ENCODE measurements at places on chromosomes 6 and 20.

DNA sequence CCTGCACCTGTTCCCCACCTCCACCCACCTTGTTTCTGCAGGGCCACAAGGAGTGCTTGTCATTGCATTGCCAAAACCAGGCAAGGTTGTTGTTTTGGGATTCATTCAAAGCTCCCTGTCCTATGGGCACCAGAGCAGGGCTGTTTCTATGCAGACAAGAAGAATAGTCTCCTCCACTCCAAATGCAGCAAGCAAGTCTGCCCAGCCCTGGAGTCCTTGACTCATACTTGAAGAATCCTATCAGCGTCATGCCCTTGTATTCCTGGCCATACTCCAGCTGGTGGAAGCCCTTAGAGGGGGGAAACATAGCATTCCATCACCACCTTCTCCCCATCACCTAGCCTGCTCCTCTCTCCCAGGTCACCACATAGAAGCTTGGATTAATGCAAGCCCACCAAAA, 145.3 kb upstream of the ECI2 start:
- DNase-seq = no peak

DNA sequence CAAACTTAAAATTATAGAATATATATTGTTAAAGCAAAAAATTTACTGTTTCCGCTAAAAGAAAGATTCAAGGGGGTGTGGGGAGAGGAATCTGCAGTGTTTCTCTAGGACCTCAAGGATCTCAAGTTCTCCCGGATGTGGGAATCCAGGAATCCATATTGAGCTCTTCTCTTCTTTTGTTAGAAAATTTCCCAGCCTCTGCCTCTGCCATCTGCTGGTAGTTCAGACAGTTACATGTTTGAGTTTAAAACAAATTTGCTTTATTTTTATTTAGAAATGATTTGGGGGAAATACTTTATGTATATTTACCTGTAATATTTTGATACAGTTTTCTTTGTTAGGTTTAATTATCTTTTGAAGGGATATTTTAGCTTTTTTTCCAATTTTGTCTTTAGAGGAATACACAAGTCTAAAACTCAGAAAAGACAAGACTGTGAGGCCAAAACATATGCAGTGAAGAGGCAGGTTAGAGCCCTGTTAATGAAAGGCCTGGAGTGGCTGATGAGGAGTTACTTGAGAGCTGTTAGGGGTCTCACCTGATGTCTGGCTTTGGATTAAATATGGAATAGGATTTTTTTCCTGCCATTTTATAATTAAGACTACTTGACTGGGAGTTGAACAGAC, 268.8 kb downstream of the ARID1B start:
- DNase-seq = no peak

DNA sequence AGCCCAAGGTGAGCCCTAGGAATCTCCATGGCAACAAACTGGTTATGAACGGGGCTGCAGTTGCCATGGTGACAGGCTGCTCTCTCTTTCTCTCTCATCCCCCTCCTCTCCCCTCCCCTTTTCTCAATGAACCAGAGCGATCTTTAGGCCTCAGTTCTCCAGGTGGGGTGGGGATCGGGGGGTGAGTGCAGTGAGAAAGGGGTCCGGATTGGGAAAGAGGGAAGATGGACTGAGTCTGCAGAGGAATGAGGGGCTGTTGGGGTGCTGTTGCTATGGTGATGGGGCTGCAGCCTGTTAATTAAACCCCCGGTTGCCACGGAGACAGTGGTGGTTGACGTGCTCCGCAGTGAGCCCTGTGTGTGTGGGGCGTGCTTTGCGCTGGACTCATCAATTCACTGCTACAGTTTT, 3.6 kb upstream of the SLC12A5 start:
- no peak for DNase-seq

GRCh38 chr6:13413900-13414555, 73.4 kb downstream of the GFOD1 start:
- DNase-seq = no peak

GRCh38 chr20:62387219-62387913, 463 bp downstream of the RPS21 start:
- no peak for DNase-seq

DNA sequence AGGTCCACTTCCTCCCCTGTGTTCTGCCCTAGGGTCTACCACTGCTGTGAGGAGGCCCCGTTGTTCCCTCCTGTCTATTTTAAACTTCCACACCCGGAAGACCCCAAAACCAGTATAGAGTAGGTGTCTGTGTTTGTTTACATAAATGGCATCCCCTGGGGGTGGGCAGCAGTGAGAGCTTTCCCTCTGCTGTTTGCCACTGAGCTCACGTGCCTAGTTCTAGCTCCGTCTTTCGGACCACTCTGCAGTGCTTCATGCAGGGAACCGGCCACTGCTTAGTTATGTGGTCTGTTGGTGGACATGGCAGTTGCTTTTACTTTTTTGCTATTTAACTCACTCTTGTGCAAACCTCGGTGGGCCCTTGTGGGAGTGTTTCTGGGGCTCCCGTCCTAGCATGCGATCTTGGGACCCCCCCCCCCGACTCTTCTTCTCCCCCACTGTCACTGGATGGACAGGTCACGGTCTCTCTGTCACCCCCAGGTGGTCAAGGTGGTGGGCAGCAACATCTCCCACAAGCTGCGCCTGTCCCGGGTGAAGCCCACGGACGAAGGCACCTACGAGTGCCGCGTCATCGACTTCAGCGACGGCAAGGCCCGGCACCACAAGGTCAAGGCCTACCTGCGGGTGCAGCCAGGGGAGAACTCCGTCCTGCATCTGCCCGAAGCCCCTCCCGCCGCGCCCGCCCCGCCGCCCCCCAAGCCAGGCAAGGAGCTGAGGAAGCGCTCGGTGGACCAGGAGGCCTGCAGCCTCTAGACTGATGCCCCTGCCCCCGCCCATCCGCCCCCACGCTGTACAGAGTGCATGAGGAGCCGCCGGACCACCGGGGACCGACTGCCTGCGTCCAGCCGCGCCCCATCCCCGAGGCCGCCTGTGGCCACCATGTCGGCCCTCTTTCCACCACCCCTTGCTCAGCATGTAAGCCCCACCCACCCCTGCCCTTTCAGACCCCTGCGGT, 40.9 kb downstream of the VSTM2L start:
- DNase-seq = no peak

- DNase-seq = no peak
These were observed 221.0 kb downstream of the NFATC2 start for GRCh38 chr20:51321343-51322163.

- DNase-seq = no peak
These were observed 79.4 kb downstream of the SNX5 start for GRCh38 chr20:17889226-17889625.

GRCh38 chr6:15626878-15627674, 35.8 kb downstream of the DTNBP1 start:
- no peak for DNase-seq

GRCh38 chr20:62198931-62199330, 16.1 kb downstream of the MTG2 start:
- DNase-seq = no peak

GRCh38 chr20:53656293-53657202, 62.9 kb upstream of the ZNF217 start:
- DNase-seq = no peak

- no peak for DNase-seq
These were observed 75.7 kb downstream of the AGPAT4 start for GRCh38 chr6:161198176-161198575.

GRCh38 chr6:10976571-10976970, 67.5 kb downstream of the ELOVL2 start:
- no peak for DNase-seq

DNA sequence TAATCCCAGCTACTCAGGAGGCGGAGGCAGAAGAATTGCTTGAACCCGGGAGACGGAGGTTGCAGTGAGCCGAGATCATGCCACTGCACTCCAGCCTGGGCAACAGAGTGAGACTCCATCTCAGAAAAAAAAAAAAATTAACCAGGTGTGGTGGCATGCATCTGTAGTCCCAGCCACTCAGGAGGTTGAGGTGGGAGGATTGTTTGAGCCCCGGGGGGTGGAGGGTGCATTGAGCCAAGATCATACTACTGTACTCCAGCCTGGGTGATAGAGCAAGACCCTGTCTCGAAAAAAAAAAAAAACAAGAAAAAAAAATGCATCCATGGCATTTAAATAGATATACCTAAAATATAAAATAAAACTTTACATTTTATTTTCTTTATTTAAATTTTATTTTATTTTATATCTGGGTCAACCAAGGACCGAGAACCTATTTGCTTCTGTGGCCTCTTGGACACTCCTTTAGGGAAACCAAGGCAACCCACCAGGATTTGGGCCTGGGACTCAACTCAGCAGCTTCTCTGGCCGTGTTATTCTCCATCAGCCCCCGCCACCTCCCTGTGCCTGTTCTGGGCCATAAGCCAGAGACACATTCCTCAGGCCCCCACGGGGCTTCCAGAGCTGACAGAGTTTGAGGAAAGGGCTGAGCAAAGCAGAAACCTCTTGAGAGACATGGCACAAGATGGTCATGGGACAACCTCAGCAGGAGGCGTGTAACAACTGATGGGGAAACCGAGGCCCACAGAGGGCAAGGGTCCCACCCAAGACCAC, 6.2 kb downstream of the SNTA1 start:
- no peak for DNase-seq

GRCh38 chr6:115706324-115706723, 354.4 kb downstream of the FRK start:
- DNase-seq = no peak

DNA sequence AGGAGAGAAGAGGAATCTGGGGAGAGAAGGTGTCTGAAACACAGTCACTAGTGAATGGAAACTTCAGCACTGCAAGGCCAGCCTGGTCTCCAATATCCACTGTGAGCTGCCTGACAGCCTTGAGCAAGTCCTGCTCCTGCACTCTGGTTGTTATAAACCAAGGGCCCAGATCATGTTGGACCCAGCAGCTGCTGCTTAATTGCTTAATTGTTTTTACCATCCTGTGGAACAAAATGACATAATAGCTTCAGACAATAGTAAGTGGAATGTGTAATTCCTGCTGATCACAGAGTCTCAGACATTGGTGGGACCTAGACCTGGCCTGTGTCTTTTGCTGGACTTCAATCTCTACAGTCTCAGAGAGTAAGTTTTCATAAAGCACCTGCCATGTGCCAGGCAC, 833.7 kb downstream of the TFAP2A start:
- no peak for DNase-seq

GRCh38 chr6:30155520-30156261, 5.3 kb downstream of the TRIM10 start:
- no peak for DNase-seq

DNA sequence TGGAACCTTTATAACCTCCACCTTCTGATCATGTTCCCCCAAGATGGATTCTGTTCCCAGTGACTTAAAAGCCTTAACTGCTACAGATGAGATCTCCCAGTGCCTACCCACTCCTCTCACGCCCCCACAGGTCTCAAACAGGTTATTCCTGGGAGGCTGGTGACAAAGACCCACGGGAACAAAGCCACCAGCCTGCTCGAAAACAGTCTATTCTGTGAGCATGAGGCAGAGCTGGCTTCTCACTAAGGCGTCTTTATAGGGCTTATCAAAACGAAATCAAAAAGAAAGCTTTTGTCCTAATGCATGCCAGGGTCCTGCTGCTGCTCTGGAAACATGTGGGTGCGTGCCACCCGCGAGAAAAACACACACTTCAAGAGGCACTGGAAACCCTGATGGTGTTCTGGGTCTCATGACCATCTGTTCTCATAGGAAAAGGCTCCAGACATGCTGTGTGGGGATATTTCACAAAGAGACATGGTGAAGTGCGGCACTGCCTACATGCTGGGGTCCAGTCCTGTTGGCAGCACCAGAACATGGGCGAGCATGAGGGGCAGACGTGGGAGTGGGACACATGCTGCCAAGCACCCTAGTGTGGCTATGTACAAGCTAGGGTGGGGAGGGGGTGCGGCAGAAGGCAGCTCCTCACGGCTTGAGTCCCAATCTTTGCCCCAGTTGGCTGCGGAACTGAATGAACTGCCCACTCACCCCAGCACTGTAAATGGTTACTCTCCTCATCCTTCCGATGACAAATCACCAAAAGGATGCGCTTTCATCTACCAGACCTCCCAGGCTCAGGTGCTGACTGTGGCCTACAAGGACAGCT, 2.1 kb downstream of the FKBP1A start:
- DNase-seq = no peak

DNA sequence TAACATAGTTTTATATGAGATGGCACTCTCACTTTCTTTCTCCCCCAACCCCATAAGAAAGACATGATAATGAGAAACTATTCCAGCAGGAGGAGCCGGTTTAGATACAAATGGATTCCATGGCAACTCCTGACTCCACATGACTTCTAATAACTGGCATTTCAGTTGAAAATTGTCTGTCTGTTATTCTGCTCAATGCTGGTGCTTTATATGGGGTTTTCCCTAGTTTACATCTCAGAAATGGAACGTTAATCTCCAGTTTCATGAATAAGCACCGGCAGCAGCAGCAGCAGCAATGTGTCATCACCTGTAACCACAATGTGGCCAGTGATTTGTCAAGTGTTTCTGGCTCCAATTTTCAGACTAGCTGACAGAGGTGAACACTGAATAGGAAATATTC, 8.0 kb upstream of the SIM1 start:
- DNase-seq = no peak

DNA sequence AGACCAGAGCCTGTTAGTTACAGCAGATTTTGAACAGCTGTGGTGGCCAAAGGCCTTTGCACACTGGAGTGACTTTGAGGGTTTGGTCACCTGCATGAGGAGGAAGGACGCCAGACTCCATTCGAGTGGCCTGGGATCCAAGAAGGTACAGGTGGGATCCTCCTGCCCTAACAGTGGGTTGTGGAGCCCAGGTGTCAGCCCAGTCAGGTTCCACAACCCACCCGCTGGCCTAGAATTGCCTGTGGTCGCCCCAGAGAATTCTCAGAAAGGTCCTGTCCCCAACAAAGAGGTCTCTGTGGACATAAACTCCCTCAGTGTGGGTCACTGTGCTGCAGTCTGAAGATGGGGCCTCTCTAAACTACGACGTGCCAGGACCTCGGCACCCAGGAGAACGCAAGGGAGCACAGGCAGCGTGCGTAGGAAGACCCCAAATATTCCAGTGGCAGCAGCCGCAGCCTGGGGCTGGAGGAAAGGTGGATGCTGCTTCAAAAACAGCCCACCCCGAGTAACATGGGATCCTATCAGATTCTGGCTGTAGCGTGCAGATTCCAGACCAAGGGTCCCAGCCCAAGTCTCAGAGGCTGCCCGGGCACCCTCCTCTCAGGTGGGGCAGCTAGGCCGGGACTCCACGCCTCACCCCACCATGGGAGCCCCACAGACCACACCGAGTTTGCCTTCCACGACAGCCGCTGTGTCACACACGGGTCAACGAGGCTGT, 16.0 kb downstream of the ACSS1 start:
- DNase-seq = no peak

DNA sequence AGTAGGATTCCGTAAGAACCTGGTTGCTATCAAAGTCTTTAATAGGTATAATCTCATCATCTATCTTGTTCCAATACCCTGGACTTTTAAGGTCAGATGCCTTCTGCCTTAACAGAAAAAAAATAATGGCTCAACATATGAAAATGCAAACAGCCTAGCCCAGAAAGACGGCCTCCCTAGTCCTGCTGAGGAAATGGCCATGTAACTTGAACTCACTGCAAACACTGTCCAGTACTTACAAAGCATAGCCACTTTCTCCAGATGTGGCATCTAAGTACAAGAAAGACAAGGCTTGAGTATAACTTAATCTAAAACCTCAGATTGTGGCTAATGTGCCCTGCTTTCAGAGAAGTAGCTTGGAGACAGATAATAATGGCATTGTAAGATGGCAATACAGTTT, 26.5 kb downstream of the FASTKD5 start:
- no peak for DNase-seq
